ENCODE measurements at places on chromosomes 6 and 20.

GRCh38 chr20:17339000-17339399 lies 112.2 kb downstream of the PCSK2 start:
- no peak for DNase-seq

DNA sequence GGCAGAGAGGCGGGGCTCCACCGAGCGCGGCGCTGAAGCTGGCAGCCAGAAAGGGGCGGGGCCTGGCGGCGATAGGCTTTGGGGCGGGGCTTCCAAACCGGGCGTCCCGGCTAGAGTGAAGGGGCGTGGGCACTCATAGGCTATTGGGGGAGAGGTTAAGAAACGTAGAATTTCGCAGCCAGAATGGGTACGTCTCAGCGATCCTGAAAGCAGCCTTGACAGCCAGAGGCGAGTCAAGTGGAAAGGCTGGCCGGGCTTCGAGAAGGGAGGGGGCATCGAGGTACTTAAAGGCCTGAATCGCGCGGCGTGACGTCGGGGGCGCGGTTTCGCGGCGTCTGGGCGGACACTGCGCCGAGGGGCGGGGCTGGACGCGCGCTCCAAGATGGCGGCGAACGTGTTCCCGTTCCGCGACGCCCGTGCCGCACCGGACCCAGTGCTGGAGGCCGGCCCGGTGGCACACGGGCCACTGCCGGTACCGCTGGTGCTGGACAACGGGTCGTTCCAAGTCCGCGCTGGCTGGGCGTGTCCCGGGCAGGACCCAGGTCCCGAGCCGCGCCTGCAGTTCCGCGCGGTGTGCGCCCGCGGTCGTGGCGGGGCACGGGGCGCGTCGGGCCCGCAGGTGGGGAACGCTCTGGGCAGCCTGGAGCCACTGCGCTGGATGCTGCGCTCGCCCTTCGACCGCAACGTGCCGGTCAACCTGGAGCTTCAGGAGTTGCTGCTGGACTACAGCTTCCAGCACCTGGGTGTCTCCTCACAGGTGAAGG lies at the start of gene ACTR5:
ACTR5 (plus strand) TSS at position 364 of the 764 bp plus-strand sequence; CDS start at position 383, 19 bp downstream.
- peak; percentile 96 for DNase-seq

- DNase-seq: no peak
These were observed 89.7 kb upstream of the GCM1 start for GRCh38 chr6:53238311-53238710.

- no peak for DNase-seq
These were observed 3.9 kb upstream of the ARHGAP18 start for GRCh38 chr6:129713806-129714333.

GRCh38 chr6:148566664-148567350 lies 180.0 kb upstream of the UST start:
- DNase-seq: no peak

GRCh38 chr6:85455471-85456026 lies 5.7 kb downstream of the NT5E start:
- no peak for DNase-seq

- no peak for DNase-seq
These were observed 20.9 kb downstream of the UTRN start for GRCh38 chr6:144305985-144306384.

DNA sequence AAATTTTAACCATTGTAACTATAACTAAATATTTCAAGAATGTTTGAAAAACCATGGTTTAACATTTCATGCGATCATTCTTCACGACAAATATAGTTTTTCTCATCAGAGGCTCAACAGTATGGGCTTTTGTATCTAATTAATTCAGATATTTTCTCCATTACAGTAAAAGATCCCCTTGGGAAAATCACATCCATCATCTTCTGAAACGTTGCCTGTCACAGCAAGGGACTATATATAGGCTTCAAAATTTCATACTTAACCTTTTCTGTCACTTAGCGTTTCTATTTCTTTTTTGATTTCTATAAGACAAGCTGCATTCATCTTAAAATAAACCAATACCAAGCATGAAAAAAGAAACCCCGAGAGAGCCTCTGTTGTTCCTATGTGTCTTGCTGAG lies 710.0 kb downstream of the PRKN start:
- DNase-seq: no peak

- peak; percentile 40 for DNase-seq
These were observed 1.5 kb downstream of the ZNFX1 start for GRCh38 chr20:49276161-49276960.

DNA sequence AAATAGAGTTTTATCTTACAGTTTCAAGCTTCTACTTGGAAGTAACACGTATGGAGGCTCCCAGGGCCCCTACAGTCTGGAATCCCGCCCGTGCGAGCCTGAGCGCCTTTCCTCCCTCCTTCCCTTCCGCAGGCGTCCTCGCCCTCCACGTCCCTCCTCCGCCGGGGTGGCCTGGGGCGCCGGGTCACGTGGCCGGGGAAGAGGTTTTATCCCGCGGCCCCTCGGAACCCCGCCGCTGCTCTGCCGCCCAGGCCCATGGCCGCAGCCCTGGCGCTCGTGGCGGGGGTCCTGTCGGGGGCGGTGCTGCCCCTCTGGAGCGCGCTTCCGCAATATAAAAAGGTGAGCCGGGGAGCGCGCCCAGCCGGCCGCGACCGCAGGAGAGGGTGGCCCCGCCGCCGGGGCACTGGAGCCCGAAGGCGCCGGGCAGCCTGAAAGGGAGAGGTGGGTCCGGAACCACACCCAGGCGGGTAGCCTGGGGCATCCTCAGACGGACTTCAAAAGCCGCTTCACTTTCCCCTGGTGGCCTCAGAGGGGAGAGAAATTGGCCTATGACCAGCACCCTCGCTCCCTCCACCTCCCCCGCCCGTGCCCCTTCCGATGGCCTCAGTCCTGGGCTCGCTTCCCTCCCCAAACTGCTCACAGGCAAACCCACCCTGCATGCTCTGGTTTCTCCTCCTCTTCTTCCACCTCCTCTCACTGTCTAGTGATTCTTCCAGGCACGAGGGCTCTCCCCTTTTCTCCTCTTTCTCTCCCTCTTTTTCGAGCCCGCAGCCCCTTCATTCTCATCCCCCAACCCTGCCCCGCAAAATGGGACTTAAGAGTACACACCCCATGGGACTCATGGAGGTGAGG lies at the start of gene CLPSL2:
CLPSL2 (plus strand) TSS at position 235 of the 852 bp plus-strand sequence; CDS start at position 256, 21 bp downstream.
- no peak for DNase-seq

DNA sequence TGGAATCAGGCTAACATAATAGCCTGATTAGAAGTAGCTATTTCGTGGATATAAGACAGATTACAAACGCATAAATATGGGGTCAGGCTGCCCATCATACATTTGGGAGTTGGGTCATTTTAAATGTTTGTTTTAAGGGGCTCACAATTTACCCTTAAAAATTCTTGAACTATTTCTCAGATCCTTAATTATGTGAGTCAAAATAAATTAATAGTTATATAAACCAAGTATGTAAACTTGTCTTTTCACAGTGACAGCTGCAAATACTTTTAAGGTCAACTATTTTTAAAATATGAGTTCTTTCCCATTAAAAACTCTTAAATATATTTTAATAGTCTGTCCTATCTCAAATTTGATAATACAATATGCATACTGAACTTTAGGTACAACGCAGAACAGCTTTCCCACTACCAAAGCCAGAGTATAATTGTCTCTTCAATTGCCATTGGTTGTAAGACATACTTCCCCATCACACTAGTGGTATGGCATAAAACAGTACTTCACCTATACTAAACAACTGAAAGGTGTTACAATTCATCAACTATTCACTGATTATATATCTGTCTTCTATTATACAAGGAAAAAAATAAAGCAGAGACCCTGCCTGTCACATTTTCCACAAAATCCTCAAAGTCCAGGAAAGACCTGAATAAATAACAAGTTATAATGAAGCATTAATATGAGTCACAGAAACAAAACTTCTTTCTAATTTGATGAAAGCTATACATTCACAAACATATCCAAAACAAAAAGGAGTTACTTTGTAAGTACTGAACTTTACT lies 80.8 kb upstream of the COL21A1 start:
- no peak for DNase-seq

GRCh38 chr6:110643175-110643574 lies 166.8 kb upstream of the SLC22A16 start:
- no peak for DNase-seq

DNA sequence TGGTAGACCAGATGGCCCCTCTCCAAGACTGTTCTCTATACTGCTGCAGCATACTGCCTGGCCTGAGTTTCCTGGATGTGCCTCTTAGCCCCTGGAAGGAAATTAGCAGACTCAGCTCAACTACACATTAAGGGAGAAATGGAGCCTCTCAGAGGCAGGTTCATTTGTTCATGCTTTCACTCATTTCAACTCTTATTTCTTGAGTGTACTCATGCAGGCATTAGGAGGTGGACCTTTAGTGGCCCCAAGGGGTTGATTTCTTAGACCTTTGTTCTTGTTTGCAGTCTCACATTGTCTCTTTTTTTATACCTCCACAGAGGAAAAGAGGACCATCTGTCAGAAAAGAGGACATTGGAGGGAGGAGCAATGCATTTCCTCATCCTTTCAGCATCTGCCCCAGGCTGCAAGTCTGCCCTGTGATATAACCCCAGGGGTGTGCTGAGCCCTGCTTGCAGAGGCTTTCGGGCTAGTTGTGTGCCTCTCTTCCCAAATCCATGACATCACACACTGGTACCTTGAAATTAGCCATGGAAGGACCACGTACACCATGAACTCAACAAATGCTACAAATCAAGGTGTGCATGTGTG lies 456.2 kb downstream of the CD83 start:
- DNase-seq: no peak

- DNase-seq: no peak
These were observed 31.8 kb downstream of the MYB start for GRCh38 chr6:135212935-135213334.

DNA sequence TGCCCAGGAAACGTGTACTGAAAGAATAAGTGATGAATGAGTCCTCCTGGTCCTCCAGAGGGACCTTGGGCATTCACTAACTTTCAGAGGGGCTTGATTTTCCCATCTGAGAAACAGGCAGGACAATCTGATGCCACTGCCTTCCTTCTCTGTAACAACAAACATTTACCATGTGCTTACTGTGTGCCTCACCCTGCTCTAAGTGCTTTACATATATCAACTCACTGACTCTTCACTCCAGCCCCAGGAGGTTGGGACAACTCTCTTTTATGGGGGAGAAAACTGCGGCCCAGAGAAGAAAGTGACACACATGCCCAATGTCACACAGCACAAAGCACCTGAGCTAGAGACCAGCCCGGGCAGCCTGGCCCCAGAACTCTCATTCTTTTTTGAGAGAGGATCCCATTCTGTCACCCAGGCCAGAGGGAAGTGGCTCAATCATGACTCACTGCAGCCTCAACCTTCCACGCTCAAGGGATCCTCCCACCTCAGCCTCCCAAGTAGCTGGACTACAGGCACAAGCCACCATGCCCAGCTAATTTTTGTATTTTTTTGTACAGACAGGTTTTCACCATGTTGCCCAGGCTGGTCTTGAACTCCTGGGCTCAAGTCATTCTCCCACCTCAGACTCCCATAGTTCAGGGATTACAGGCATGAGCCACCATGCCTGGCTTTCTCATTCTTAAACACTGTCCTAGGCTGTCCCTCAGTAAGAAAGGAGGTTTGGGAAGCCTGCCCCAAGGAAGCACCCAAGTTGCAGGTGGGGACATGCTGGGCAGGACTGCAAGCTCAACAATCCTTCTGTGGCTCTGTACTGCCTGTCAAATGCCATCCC lies 38.0 kb downstream of the NOL4L start:
- DNase-seq: no peak

GRCh38 chr6:41690541-41691330 lies 44.7 kb downstream of the TFEB start:
- DNase-seq: no peak

DNA sequence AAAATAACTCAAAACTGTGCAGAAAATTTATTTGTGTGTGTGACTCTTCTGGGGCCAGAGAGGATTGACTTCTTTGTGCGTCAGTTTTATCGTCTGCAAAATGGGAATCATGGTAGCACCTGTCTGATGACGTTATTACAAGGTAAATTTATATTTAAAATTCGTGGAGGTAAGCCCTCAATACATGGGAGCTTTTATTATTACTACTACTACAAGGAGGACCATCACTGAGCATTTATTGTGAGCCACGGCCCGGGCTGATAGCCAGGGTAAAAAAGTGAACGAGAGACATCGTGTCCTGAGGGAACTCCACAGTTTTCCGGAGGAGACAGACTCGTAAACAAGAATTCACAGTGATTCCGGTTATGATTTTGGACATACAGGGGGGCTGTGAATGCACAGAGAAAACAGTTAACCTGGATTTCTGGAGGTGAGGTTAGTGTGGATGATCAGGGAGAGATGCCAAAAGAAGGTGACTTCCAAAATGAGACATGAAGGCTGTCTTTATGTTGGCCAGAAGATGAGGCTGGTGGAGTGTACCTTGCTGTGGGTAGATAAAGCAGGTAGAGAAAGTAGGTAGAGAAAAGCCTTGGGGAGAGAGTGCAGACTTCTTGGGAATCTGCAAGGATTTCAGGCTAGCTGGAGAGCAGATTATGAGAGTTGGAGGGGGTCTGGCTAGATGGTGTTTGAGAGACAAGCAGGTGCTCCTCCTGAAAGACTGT lies 10.6 kb upstream of the SERINC3 start:
- no peak for DNase-seq

GRCh38 chr6:18324706-18325042 lies 60.3 kb upstream of the DEK start:
- no peak for DNase-seq

DNA sequence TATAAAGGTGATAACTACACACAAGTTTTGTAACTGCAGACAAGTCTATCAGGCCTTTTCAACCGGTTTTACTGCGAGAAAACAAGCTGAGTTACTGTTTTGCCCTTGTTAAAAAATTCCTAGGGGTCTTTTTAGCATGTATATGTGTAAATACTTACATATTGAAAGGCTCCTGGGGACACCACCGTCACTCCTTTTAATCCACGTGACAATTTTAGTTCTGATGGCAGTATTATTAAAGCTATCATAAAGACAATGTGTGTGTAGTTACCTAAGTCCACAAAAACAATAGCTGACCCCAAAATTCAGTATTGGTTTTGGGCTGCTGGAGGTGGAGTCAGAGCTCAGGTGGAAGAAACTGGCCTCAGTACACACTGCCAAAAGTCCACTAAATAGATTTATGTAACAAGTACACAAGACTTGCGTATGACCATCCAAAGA lies 41.3 kb upstream of the HFE start:
- no peak for DNase-seq

GRCh38 chr6:29752451-29753308 lies 29.4 kb downstream of the HLA-F start:
- DNase-seq: peak; percentile 73

DNA sequence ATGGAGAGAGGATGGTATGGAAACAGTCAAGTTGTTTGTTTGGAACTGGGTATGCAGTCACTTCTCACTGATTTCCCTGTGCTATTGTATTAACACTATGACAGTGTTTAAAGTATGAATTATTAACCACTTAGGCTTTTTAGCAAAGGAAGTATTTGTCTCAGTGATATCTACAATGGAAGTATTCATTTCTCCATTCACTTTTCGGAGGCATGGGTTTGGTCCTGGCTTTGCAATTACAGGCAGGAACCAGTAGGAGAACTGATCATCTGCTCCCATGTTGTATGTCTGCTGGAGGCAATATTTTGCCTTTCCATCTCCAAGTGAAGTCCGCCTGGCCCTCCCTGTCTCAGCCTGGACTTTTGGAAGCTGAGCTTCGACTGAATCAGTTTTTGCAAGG lies 30.6 kb upstream of the EXOC2 start:
- no peak for DNase-seq

DNA sequence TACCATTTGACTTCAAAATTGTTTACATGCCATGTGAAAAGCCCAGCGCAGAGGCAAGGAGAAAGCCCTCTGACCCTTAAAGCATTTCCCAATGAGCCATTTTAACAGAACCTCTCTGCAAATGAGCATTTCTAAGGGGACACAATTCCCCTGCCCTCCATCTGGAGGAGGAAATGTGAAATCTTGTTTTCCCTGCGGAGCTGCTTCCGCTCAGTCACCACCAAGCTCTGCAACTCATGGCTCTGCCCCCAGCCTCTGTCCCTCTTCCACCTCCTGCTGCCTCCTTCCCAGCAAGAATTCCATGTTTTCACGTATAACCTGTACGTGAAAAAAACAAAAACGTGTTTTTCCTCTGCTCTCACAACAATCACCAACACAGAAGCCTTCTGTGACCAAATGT lies 12.3 kb downstream of the RIN2 start:
- DNase-seq: no peak

All from stimulated activated CD8-positive, alpha-beta memory T cell treated with anti-CD3 and anti-CD28 coated beads, Interleukin-12 subunit alpha, Interleukin-12 subunit beta, amount 100 ng/mL, for 1 hour (primary cell).